ENCODE measurements at places on chromosomes 1 and 21. TPM values are rescaled to one million over a fixed set of nuclear protein-coding genes. Genes with fewer than 3 reads are reported as not detected.
A peak's percentile ranks its signal among the peaks of the same experiment; 100 is the strongest.

Gene HCN3
- total RNA-seq: 11.8 TPM

Gene TBX15
- total RNA-seq: 0.82 TPM

Gene MATN1
- 0.41 TPM for total RNA-seq

Gene KCNE2
- total RNA-seq: under 0.01 TPM

Gene CRNN
- not detected for total RNA-seq

Gene SPATA17
- 5.3 TPM for total RNA-seq

DNA sequence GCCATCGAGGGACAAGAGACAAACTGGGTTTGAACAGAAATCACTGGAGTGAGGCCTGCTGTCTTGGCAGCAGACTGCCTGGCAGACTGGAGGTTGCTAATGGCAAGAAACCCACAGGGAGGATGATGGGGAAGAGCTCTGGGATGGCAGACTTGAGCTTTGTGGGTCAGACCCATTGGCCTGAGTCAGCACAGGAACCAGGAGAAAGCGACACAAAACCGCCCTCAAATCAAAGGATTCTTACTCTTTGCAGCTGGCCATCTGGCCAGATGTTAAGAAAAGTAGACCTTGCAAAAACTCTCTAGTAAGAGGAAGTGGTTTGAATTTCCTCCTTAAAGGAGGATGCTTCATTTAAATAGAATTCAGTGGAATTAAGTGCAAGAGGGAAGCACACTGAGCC lies 195.2 kb upstream of the JUN start:
- DNase-seq: no peak

DNA sequence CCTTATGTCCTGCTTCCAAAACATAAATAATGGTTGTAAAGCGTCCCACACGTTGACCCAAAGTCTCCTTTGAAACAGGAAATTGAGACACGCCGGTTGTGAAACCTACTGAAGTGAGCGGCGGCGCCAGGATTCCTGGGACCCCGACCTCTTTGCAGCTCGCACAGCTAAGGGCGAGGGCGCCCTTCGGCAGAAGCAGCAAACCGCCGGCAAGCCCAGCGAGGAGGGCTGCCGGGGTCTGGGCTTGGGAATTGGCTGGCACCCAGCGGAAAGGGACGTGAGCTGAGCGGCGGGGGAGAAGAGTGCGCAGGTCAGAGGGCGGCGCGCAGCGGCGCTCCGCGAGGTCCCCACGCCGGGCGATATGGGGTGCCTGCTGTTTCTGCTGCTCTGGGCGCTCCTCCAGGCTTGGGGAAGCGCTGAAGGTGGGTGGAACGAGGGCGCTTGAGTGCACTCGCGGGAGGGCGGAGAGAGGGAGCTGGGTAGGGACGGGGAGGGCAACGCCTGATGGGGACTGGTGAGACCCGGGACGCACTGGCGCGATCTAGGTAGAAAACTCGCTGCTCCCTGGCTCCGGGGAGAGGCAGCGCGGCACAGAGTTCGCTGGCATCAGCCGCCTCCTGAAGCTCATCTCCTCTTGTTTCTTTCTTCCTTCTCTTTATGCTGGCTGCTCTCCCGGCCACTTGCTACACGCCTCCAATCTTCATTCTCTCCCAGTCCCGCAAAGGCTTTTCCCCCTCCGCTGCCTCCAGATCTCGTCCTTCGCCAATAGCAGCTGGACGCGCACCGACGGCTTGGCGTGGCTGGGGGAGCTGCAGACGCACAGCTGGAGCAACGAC lies at the start of gene CD1D:
Gene CD1D, plus strand, starts transcription at position 155 of the 836 bp plus-strand sequence. Its CDS starts 207 bp downstream, at position 362.
- peak; percentile 51 for DNase-seq

DNA sequence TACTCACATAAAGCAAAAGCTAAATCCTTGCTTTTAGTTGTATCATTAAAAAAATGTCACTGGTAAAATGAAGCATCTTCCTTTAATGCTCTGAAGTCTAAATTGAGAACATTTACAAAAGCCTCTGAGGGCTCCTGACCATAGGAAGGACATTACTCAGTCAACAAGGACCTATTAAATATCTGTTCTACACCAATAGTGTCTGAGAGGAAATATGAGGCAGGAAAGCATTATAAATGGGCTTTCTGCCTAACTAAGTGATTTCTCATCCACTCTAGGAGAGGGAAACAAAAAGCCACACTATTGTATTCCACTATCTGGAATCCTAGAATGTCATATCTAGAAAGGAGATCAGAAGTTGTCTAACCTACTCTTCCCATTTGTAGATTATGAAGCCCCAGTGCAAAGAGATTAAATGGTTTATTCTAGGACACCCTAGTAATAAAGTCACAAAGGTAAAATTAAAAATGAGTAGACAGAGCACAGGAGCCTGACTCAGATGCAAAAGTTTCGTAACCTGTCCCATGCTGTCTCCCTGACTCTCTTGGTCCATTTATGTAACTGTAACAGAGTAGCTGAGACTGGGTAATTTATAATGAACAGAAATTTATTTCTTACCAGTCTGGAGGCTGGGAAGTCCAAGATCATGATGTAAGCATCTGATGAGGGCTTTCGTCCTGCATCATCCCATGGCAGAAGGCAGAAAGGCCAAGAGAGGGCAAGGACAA lies 17.6 kb downstream of the RGS1 start:
- DNase-seq: no peak

DNA sequence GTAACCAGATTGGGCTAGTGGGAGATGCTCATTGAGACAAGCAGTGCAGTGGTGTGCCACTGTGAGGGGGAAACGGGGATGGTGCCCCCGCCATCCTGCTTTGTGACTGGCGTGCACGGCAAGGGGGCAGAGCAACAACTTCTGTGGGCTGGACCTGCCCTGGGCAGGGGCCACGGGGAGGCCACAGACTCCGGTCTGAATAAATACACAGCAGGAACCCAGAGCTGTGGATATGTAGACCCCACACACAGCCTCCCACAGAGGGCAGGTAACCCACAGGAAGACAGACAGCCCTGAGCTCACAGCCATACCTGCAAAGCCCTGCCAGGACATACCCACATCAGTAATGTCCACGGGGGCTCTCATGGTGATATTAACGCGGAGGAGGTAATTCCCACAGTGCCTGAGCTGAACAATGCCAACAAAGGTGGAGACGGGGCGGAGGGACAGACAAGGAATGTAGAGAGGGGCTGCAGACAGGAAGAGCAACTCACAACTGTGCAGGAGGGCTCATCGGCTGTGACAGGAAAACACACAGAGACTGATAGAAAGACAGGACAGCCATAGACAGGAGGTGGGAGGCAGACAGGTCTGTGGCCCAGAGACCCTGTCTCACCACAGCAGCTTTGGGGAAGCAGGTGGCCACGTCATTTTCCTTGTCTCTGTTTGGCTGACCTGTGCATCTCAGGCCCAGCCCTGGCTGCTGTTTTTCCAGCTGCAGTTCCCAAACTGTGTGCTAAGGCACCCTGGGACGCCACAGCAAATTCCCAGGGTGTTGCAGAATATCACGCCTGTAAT lies 4.9 kb upstream of the WNT3A start:
- DNase-seq: no peak

- no peak for DNase-seq
Observed at GRCh38 chr1:35164893-35165292, 28.1 kb downstream of the SFPQ start.

All from frontal cortex (tissue), 4 donors.